ENCODE measurements at places on chromosomes 2 and 18. TPM values are rescaled to one million over a fixed set of nuclear protein-coding genes. Genes with fewer than 3 reads are reported as not detected.

The KLHL30 gene
- total RNA-seq: 0.17 TPM

The RTP5 gene
- total RNA-seq: not detected

The M1AP gene
- total RNA-seq: not detected

The GALNT1 gene
- 78.1 TPM for total RNA-seq

The ELAC1 gene
- total RNA-seq: 4.4 TPM

The DAW1 gene
- 2.4 TPM for total RNA-seq

The SLC9A4 gene
- not detected for total RNA-seq

The ATL2 gene
- total RNA-seq: 63.4 TPM

The COL4A4 gene
- total RNA-seq: 2.4 TPM

The ACMSD gene
- not detected for total RNA-seq

The SERPINB4 gene
- 0.07 TPM for total RNA-seq

The SH3RF3 gene
- total RNA-seq: 0.50 TPM

The C1QL2 gene
- 0.29 TPM for total RNA-seq

The IWS1 gene
- total RNA-seq: 40.5 TPM

The MOGAT1 gene
- not detected for total RNA-seq

The HTR2B gene
- 0.06 TPM for total RNA-seq
